Common myeloid progenitor, CD34-positive (primary cell): ENCODE measurements at places on chromosomes 5 and 9.

- no peak for DNase-seq
These were observed 82.6 kb downstream of the OSTF1 start for GRCh38 chr9:75170898-75171360.

DNA sequence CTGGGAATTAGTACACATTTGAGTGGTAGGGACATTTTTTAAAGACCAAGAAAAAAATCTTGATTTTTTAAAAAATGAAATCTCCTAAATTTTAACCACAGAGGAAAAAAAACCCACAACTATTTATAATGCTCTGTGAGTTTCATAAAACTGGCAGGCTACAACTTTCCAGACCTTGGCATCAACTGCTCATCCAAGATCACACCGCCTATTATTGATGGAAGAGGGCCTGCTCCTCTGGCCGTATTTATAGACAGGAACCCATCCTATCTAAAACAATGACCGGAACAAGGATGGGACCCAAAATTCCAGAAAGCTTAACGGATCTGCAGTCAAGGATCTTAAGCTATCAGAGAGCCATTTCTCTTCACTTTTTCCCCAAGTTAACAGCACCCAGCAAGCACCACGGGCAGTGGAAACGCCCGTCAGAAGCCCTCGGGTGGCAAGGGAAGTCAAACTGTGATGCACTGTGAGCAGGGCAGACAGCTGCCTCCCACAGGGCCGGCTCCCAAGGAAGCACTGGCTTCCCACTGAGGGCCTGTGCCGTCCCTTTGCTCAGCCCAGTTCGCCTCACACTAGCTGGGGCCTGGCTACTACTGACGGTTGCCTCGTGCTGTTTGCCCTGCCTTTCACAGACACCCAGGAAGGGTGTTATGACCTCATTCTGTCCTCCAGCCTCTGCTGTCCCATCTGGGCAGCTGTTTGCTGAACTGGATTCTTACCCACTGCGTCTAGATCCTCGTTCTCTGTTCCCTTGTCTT lies 62.8 kb downstream of the CDC14B start:
- DNase-seq = no peak

DNA sequence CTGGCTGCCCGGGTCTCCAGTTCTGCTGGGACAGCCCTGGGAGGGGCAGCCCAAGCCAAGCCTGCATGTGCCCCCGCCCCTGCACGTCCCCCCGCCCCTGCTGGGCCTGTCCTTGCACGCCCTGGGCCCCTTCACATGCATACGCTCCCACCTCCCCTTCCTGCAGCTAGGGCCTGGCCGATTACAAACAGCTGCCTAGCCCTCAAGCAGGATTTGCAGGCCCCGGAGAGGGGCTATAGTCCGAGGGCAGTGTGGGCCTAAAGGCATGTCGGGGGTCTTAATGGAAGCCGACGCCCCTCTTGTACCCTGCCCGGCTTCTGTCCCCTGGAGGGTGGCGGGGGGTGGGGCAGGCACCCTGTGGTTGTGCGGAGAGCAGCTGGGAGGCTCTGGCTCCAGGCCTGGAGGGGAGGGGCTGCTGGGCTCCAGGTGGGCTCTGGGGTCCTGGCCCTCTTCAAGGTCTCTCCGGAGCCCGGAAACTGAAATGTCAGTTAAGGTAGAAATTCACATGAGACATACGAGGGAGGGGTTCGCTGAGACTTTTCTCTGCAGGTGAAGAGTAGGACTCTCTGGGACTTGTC lies 16.9 kb downstream of the COL5A1 start:
- DNase-seq = no peak

DNA sequence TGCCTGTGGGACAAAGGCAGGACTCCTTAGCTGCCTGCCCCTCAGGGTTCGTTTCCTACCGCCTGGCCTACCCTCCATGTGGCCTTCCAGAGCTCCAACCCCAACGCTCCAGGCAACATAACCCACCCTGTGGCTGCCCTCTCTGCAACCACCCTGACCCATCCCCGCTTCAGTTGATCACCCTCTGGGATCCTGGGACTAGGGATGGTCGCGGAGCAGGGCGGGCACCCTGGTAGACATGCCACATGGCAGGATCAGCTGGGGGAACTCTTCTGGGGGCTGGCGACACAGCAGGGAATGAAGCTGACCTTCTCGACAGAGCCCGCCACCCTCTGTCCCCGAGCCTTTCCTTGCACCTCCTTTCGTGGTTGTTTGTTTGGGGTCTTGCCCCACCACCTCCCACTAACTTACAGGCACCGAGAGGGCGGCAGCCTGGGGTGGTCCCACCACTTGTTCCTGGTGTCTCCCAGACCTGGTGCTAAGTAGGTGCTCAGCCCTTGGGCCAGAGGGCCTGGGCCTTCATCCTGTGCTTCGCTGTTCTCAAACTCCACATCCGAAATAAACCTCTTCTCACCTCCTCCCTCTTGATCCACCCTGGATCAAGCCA lies 243.1 kb downstream of the PBX3 start:
- no peak for DNase-seq

GRCh38 chr5:179763215-179763945 lies 30.4 kb upstream of the LTC4S start:
- DNase-seq = peak; percentile 78

DNA sequence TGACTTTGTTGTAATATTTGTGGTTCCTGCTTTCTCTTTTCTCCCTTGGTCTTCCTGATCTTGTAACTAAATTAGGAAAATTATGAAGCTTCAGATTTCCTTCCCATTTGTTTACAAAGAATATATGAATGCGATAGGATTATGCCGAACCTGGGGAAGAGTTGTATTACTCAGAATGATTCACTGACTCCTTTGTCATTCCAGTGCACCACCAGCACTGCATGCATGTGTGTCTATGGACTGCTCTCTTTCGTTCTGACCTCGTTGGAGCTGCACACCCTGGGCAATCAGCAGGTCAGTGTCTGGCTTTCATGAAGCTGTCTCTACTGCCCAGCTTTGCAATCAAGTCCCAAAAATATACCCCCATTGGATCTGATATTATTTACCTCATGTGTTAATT lies 25.5 kb downstream of the NUP188 start:
- DNase-seq = no peak

DNA sequence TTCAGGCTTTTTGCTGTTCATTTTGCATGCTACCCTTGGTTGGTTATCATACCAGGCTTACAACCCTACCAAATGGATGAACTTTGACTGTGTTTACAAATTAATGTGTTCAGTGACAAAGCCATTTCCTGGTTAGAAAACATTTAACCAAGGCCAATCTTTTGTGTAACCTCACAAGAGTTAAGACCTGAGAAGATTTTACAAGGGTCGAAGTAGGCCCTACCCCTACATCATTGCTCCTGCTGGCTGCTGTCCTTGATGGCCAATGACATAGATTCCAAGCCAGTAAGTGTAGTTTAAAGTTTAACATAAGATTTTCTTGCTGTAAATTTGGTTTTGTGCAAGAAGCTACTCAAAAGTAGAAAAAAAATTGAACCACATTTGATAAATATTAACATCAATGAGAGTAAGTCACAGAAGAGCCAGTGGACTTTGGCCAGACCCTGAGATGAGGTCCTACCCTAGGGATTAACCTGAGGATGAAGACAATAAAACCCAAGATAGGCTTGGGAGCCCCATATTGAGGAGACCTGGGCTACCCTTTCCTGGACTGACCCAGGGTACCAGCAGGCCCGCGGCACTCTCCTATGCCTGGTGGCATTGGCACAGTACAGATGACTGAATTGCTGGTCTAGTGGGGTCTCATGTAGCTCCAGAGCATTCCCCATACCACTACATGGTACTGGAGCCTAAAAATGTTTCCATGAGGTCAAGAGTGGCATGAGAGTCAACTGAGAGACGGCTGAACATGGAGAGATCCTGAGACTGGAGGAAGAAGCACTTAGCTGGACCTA lies 8.3 kb downstream of the C1QTNF3 start:
- no peak for DNase-seq

GRCh38 chr5:24854350-24854749 lies 209.6 kb upstream of the CDH10 start:
- no peak for DNase-seq
